ENCODE measurements at places on chromosomes 7 and 10. TPM values are rescaled to one million over a fixed set of nuclear protein-coding genes. Genes with fewer than 3 reads are reported as not detected.

Gene FAM241B
- total RNA-seq, result not detected

Gene AGAP6
- 5.0 TPM for total RNA-seq

Gene PNLIP
- not detected for total RNA-seq

Gene NCF1
- total RNA-seq, result not detected

Gene PROSER2
- total RNA-seq, result 3.0 TPM

Gene GSDME
- 12.9 TPM for total RNA-seq

Gene TYW1B
- 4.6 TPM for total RNA-seq

Gene PARD3
- 54.0 TPM for total RNA-seq

- DNase-seq, result no peak
Observed at GRCh38 chr7:51080622-51081269, 235.9 kb downstream of the COBL start.

DNA sequence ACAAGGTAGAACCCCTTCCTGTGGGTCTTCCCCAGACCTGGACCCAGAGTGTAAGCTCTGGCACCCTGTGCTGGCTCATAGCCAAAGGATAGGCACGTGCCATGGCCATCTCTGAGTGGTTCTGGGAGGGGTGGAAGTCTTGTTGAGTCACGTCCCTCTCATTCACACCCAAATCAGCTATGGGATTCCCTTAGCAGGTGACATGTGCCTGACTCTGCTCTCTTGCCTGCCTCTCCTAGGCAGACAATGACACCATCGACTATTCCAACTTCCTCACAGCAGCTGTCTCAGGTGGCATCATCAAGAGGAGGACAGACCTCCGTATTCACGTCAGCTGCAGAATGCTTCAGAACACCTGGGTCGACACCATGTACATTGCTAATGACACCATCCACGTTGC is 59.8 kb downstream of the C10orf120 start:
- DNase-seq, result no peak

- no peak for DNase-seq
Observed at GRCh38 chr10:27701938-27702537, 43.6 kb downstream of the MKX start.

DNA sequence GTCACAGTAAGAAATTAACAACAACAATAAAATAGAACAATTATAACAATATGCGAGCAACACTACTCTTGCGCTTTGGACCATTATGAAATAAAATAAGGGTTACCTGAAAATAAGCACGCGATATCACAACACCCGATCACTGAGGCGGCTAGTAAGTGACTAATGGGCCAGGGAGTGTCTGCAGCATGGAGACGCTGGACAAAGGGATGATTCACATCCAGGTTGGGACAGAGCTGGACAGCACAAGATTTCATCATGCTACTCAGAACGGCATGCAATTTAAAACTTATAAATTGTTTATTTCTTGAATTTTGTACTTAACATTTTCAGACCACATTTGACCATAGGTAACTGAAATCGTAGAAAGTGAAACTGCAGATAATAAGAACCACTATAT is 15.6 kb downstream of the HIBADH start:
- DNase-seq, result peak; percentile 59

DNA sequence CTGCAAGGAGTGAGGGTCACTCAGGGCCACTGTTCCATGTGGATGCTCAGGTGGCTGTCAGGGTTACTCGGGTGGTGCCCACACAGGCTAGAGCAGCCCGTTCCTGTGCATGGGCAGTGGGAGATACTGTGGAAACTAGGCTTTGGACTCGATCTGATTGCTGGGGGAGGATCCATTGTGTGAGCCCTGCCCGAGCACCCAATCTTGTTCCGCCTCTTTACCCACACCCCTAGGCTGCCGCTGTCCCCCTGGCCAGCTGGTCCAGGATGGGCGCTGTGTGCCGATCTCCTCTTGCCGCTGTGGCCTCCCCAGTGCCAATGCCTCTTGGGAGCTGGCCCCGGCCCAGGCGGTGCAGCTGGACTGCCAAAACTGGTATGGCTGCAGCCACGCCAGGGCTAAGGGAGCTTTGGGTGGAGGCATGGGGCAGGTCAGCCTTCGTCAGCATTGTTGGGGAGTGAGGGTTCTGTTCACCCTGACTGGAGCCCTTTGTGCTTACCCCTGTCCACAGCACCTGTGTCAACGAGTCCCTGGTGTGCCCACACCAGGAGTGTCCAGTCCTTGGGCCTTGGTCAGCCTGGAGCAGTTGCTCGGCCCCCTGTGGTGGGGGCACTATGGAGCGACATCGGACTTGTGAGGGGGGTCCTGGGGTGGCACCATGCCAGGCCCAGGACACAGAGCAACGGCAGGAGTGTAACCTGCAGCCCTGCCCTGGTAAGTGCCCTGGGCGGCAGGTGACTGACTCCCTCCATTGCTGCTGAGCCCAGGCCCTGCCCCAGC is 12.4 kb upstream of the ZNF862 start:
- DNase-seq, result no peak

GRCh38 chr10:1085258-1085657 is 29.1 kb downstream of the WDR37 start:
- no peak for DNase-seq

DNA sequence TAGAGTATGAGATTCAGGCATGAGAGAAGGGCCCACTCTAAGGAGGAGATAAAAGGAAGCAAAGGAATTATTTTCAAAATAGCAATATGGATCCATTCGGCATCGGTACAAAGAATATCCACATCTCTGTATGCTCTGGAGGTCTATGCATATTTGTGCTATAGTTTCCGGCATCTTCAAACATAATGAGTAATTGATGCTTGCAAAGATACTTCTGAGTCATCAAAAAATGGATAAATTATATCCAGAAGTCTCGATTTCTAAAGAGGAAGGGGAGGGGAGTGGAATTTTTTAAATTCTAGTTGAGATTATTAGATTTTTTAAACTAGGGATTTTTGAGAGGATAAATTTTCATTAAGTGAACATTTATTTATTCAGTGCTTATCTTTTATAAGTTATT is 72.9 kb upstream of the KIAA1217 start:
- DNase-seq, result no peak

GRCh38 chr7:51034521-51035264 is 252.0 kb upstream of the GRB10 start:
- no peak for DNase-seq

DNA sequence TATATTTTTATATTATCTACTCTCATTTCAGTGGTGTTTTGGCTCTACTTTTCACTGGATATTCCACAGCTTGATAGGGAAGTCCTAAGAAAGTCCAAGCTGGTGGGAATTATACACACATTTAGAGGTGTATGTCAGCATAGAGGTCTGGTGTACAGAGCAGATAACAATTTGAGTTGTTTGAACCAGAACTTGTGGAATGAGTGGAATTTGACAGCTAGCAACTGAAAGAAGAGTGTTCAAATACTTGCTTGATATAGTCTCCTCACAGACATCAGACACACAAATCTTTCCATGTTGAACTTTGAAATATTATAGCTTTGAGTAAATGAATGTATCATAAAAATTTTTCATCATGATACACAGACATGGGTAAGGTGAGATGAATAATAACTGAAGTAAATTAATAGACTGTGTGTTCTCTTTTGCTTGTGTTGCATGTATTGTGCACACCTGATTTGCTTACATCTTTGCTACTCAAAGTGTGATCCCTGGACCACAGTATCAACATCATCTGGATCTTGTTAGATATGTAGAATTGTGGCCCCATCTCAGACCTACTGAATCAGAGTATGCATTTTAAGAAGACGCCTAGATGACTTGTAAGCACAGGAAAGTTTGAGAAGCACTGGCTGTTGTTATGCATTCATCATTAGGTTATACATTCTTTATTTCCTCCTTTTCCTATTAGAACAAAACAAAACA is 91.5 kb downstream of the ABCA13 start:
- DNase-seq, result no peak

- no peak for DNase-seq
Observed at GRCh38 chr7:16535500-16535899, 8.9 kb downstream of the LRRC72 start.

GRCh38 chr7:105906695-105907094 is 30.3 kb upstream of the ATXN7L1 start:
- no peak for DNase-seq

- no peak for DNase-seq
Observed at GRCh38 chr10:50432211-50433009, 181.1 kb upstream of the ASAH2 start.

DNA sequence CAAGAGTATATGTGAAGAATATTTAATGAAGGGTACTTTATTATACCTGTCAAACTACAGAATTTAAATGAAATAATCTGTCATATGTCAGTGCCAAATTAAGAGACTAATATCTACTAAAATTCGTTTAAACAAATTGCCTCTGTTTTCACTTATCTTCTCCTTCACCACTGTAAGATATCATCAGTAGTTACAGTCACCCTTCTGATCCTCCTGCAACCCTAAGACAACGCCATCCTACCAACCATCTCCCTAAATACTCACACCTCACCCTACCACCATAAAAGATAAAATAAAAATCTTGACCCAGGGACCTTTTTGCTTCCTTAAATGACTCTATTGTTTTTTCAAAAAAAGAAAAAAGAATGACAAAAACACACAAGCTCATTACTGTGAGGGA is 20.8 kb downstream of the EZH2 start:
- DNase-seq, result no peak

DNA sequence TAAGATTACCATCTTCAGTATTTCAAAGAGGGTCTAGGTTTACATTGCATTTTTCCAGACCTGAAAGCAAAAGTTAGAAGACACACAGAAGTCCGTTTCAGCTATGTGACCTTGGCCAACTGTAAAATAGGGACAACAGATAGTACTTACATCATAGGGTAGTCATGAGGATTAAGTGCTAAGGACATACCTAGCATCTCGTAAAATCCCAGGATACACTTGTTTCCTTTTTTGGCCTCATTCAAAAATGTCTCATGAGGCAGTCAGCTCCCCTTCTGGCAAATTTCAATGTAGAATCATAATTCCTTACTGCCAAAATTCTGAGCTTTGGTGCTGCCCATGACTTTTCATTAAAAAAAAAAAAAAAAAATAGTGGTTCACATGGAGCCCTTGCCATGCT is 6.4 kb upstream of the DUSP5 start:
- no peak for DNase-seq

DNA sequence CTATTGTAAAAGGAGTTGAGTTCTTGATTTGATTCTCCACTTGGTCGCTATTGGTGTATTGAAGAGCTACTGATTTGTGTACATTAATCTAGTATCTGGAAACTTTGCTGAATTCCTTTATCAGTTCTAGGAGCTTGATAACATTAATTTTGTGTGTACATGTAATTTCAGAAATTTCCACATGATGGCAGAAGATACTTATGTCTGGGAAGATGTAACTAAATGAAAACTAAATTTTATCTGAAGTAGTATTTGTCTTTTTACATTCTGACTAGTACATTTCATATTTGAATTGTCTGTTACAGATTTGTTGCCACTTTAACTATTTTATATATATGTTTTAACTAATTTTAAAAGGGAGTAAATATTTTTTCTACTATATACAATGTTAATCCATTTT is 27.6 kb downstream of the SDHAF3 start:
- DNase-seq, result no peak

GRCh38 chr10:71246591-71247413 is 34.4 kb downstream of the UNC5B start:
- no peak for DNase-seq

- no peak for DNase-seq
Observed at GRCh38 chr10:69501657-69502056, 50.4 kb downstream of the TSPAN15 start.
